ENCODE measurements at places on chromosomes 5 and 9.

- no peak for DNase-seq
Observed at GRCh38 chr9:117334101-117334500, 80.8 kb downstream of the ASTN2 start.

- no peak for DNase-seq
Observed at GRCh38 chr5:34584165-34584564, 72.0 kb upstream of the RAI14 start.

GRCh38 chr9:111909444-111909843 is 12.8 kb downstream of the UGCG start:
- DNase-seq = no peak

- DNase-seq = no peak
Observed at GRCh38 chr5:81779916-81780266, 29.0 kb upstream of the SSBP2 start.

- DNase-seq = no peak
Observed at GRCh38 chr5:60541980-60542379, 158.0 kb downstream of the DEPDC1B start.

- no peak for DNase-seq
Observed at GRCh38 chr5:94796586-94796985, 178.1 kb downstream of the SLF1 start.
